Stimulated activated naive CD4-positive, alpha-beta T cell treated with Interleukin-2 at 50 U/mL for 16 hours (primary cell): ENCODE measurements at places on chromosomes 1 and 21.

DNA sequence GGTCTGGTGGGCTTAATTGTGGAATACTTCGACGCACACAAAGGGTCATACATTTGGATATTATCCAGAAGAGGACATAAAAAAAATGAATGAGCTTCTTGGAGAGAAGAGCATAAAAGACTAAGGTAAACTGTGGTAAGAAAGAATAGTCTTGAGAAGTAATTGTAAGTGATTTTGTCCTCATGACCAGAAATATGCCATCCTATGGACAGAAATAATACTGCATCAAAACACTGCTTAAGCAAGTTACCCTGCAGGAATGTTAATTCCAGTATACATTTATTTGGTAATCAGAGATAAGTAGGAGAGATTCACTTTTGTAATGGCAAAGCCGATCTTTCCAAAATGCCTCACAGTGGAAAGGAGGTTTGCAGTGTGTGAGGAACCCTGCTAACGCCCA lies 111.9 kb downstream of the NRIP1 start:
- DNase-seq = no peak

DNA sequence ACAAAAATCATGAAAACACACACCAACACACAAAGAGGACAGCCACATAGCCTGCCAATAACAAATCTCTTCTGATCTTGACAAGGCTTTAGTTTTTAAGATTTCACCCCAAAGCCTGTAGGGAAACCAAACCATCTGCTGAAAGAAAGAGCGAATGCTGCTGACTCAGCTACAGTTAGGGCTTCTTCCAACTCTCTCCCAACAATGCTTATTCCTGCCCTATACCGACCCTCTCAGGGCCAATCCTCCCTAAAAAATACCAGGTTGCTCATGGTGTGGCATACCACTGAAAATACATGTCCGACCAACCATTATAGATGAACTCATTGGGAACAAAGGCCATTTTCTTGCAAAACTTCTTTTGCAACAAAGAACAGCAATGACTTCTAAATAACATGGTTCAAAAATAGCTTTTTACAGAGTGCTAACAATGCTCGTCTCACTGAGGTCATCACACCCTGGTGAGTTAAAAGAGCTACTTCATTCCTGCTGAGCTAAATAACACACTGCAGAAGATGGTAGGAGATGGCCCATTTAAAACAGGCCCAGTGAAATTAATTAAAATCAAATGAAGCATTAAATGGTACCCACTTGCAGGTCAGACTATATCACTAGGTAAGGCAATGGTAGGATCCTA lies 86.1 kb downstream of the KIAA0319L start:
- DNase-seq = no peak

GRCh38 chr21:25891596-25891995 lies 156.8 kb downstream of the GABPA start:
- no peak for DNase-seq

GRCh38 chr1:203870245-203870644 lies 8.8 kb downstream of the SNRPE start:
- DNase-seq = no peak

- DNase-seq = no peak
These were observed 32.9 kb downstream of the SERINC2 start for GRCh38 chr1:31445951-31446350.

DNA sequence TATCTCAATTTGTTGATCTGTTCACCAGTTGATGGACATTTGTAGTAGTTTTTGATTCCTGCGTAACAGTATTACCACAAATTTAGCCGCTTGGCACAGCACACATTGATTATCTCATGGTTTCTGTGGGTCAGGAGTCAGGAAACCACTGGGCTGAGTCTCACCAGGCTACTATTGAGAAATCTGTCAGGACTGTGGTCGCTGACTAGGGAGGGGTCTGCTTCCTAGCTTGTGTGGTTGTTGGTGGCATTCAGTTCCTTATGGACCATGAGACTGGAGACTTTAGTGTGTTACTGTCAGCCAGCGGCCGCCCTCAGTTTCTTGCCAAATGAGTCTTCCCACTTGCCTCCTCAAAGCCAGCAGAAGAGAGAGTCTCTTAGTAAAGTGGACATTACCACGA lies 9.8 kb downstream of the PEX14 start:
- DNase-seq = no peak

DNA sequence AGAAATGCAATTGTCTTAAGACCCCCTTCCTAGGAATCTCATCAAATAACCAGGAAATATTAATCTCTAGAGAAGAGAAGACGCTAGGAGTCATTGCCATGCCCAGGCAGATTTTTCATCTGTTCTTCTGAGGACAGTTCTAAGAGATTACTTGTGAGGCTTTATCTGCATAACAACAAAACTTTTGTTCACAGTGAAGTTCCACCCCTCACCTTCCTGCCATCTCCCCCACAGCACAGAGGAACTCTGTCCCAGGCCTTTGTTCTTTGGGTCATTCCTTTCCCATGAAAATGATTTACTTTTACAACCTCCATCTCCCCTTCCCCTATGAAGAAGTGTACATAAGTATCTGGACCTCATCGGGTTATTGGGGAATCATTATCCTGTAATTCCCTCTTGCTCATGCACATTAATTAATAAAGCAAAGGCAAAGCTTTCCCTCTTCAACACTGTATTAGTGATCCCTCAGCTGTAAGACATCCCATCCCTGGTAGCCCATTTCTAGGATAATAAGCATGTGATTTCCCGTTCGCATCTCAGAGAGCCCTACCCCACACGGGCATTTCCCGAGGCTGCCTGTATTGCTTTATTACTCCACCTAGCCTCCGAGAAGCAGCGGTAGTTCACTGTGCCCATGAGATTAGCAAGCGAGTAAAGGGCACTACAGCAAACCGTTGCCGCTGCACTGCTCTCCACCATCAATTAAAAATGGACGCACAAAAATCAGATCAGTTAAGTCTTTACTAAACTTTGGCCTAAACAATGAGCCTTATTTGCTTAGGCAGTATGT lies 384.4 kb upstream of the CAMK1G start:
- no peak for DNase-seq

DNA sequence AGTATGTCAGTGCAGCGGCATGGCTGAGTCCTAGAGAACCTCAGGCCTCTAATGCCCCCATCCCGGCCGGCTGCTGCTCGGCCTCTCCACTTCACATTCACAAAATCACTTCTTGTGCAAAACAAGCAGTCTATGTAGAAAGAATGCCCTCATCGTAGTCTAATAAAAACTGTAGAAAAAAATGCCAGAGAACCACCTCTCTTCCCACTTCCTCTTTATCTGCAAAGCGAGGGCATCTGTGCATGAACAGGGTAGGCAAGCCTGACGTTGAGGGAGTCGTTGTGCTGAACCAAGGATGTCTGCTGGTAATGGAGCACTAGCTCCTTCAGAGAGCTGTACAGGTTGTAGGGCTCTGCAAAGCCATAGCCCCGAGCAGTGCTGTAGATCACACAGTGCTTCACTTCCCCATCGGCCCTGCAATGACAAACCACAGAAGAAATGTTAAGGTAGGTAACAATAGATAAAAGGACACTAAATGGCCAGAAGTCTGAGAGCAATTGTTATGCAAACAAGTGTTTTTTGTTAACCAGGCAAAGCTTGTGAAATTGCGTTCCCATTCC lies 88.9 kb downstream of the PIK3R3 start:
- no peak for DNase-seq

- no peak for DNase-seq
These were observed 14.7 kb upstream of the CSF1 start for GRCh38 chr1:109895720-109896504.

- DNase-seq = no peak
These were observed 29.9 kb upstream of the PUM1 start for GRCh38 chr1:31095298-31095981.

DNA sequence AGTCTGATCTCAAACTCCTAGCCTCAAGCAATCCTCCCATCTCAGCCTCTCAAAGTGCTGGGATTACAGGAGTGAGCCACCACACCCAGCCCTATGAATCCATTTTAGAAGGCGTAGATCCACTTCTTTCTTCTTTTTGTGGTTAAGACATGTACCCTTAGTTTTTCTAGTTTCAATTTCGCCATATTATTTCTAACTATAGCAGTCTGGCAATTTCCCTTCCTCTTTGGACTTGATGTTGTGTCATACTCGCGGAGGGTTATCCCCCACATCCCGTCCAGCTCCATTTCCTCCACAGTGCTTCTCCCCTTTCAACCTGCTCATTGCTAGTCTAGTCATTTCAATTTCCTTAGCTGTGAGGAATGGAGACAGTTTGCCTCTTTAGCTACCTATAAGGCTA lies 5.2 kb upstream of the LRRC8D start:
- DNase-seq = no peak

DNA sequence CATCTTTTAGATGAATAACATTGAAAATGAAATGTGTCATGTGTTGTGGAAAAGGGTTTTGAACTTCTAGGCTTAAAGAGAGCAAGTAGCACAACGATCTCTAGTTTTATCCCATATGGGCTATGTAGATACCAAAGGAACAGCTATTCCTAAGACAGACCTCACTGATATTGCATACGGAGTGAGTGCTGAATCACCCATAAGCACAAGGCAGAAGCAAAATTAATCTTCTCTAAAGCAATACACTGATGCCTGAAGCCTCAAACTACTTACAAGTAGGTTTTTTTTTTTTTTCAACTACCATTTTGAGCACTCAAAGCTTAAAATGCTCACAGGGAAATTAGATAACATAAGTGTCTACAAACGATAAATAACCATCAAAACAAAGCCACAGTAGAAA lies 5.0 kb upstream of the KMO start:
- DNase-seq = no peak

GRCh38 chr1:223670458-223671159 lies 5.1 kb upstream of the CAPN8 start:
- DNase-seq = no peak

DNA sequence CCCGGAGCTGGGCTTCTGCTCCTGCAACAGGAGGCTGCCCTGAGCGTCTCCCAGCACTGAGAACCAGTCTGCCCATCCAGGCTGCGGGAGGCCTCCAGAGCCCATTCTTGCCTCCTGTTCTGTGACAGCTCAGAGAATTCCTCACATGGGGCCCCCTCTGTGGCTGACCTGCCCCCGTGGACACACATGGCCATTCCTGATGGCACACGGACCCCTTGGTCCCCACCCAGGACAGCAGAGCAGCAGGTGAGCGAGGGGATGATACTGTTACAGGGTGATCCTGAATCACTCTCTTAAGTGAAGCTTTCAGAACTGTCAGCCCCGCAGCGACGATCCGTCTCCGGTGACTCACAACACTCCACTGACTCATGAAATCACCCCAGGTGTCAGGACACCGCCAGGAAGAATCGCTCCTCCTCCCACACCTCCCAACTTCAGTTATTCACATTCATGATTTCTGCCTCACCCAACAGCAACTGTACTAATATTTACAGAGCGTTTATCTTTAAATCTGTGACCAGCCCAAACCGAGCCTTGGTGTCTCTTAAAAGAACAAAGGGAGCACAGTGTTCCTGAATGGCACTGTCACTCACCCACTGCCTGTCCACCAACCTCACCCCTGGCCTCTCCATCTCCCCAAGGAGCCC lies 22.5 kb downstream of the CHD5 start:
- DNase-seq = peak; percentile 42

DNA sequence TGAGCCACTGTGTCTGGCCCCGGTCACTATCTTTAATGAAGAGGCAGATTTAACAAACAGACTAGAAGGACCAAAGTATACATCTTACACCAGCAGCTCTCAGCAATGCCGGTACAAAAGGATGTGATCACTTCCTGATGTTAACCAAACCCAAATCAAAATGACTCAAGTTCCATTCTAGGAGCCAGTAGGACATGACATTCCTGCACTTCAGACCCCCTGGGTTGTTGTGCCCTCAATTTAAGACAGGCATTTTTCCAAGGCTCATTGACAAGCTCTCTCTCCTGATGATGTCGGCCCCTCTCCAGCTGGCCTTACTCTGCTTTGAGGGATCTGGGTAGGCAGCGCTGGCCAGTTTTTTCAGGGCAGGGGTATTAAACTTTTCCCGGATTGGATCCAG lies 35.1 kb downstream of the YARS1 start:
- DNase-seq = no peak

- peak; percentile 10 for DNase-seq
These were observed 26.2 kb upstream of the DYNLT5 start for GRCh38 chr1:66725885-66726665.

DNA sequence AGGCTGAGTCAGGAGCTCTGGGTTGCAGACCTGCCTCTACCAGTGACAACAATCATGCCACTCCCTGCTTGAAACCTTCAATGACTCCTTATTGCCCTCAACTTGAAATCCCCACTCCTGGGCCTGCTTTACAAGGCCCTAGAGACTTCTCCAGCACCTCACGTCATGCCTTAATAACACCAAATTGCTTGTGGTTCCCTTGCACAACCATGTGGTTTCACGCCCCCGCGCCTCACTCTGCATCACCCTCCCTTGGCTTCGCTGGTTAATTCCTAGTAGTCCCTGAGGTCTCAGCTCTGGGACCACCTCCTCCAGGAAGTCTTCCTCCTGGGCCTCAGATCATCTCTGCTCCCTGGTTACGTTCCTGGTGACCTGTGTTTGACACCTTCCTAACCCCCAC lies 33.0 kb downstream of the EPHA2 start:
- peak; percentile 48 for DNase-seq

GRCh38 chr1:226934483-226935237 lies 5.4 kb upstream of the COQ8A start:
- no peak for DNase-seq

- no peak for DNase-seq
These were observed 173.6 kb downstream of the TGFBR3 start for GRCh38 chr1:91712393-91712792.

- DNase-seq = no peak
These were observed 663 bp upstream of the GBP6 start for GRCh38 chr1:89363196-89363595.

GRCh38 chr1:76677416-76678405 lies 189.6 kb upstream of the ST6GALNAC5 start:
- DNase-seq = no peak

DNA sequence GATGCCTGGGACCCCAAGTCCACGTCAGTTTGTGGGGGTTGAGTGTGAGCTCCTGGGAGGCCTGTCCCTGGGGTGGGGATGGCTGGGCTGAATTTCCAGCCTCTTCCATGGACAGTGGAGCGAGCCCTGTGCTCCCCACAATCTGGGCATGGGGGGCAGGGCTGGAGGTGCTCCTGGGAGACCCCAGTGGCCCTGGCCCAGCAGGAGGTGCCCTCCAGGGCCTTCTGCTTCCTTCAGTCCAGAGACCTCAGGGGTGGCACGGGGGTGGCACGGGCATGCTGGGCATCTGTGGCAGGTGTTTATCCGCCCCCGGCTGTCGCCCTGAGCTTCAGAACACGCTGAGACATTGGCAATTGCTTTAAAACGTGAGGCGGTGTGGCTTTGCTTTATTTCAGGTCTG lies 40.9 kb downstream of the MORN1 start:
- no peak for DNase-seq

GRCh38 chr1:23459338-23459757 lies 24.6 kb downstream of the ASAP3 start:
- no peak for DNase-seq

DNA sequence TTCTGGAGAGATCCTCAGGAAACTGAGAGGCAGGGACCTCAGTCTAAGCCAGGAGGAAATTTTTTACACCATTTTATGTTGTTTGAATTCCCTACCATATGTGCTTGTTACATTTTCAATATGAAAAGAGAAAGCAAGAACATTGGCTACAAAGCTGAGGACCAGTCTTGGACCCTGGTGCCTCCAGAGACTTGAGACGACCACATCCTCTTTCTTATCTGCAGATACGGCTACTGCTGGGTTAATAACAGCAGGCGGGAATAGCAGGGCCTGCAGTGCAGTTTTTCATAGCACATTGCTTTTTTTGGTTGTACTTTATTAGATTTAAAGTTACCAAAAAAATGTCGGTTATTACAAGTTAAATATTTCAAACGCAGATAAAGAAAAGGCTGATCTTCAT lies 3.9 kb downstream of the KDM4A start:
- DNase-seq = no peak
